IPS DF 19.7 (cell line): ENCODE measurements at places on chromosomes 2 and 18.

DNA sequence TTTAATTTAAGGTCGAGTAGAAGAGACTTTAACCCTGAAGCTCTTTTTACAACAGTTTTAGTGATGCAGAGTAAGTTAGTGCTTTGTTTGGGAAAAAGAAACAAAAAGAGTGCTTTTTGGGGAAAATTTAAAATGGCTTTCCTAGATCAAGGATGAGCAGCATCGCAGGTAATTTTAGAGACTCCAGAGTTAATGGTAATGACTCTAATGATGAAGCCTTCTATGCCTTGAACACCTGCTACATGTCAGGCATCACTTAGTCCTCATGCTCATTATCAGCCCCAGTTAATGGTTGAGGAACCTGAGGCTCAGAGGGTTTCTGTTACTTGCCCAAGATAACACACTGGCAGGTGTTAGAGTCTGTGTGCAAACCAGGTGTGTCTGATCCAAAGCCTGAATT lies 167.8 kb downstream of the ACOXL start:
- no peak for DNase-seq

- no peak for DNase-seq
Measured at GRCh38 chr18:75053028-75053629, 155.8 kb downstream of the PTGR3 start.

DNA sequence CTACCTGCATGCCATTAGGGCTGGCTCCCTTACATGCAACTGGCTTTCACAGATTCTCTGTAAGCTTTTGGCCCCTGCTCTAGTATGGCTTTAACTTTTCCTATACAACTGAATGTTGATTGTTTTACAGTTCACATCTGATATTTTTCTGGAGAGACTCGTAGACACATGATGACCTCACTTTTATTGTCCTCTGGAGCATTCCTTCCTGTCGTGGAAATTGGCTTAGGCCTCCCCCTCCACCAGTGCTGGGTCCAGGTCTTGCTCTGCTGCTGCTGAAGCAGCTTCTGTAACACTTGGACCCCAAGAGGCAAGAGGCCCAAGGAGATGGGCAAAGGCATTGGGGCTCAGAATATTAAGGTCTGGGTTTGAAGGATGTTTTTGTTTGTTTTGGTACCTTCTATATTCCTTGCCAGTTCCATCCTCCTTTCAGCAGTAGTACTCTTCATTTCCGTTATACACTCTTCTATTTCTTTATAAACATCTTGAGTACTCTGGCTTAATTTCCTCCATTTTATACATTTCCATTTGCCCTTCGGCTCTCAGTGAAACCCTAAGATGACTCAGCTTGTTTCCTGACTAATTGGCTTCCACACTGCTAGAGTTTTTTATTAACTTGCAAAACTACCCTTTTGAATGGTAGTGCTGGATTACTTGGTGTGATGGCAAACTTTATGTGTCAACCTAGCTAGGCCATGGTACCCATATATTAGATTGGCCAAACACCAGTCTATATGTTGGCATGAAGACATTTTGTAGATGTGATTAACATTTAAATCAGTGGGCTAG lies 219.8 kb downstream of the CDCA7 start:
- no peak for DNase-seq

- no peak for DNase-seq
Measured at GRCh38 chr18:60446821-60447220, 74.2 kb upstream of the MC4R start.

- no peak for DNase-seq
Measured at GRCh38 chr18:73688851-73689711, 458.6 kb downstream of the FBXO15 start.

DNA sequence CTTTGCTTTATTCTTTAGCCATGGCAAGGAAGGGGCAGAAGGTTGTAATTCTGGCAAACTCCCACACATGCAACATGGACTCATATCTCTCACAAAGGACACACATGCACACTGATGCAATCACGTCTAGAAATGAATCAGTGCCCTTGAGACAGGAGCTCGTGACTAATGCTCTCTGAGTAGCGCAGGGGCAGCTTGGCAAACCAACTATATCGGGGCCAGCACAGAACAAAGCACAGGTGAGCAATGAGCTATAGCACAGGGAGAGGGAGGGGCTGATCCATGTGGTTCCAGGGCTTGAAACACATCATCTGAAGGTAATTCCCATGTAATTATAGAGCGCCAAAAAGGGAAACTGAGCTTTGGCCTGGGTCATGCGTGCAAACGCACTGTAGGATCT lies 165.2 kb upstream of the KLF7 start:
- DNase-seq: no peak

DNA sequence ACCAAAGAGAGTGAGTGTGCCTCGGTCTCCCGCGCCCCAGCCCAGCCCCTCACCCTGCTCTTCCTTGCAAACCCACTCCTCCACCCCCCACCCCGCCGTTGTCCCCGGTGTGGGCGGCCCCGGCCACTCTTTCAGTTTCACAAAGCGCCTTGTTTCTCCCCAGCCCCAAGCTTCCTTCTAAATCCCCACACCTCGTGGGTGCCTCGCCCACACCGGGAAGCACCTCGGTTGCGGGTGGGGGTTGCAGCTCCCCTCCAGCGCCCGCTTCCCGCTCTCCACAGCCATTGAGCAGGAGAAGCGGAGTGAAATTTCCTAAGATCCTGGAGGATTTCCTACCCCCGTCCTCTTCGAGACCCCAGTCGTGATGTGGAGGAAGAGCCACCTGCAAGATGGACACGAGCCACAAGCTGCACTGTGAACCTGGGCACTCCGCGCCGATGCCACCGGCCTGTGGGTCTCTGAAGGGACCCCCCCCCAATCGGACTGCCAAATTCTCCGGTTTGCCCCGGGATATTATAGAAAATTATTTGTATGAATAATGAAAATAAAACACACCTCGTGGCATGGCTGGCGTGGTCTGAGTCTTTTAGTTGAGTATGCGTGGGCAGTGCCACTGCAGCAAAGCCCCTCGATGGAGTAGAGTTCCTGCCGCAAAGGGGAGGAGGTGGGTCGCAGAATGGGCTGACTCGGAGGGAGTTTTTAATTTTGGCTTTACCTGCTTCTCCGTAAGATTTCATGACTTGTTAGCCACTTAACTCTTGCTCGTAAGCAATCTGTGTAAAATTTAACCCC lies 848 bp downstream of the TMSB10 start:
- no peak for DNase-seq

DNA sequence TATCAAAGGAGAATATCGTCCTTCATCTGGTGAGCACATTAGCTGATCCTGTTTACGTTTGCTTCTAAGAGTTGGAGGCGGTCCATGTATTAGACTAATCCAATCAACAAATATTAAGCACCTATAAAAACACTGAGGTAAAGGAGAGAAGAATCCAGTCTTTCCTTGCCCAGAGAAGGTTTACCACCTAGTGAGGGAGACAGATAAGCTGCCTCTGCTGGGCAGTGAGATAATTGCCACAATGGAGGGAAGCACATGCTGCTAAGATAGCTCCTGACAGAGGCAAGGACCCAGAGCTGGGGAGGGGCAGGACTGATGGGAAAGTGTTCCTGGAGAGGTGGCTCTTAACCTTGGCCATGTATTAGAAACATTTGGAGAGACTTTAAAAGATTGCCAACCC lies 36.7 kb upstream of the ST8SIA5 start:
- no peak for DNase-seq

- no peak for DNase-seq
Measured at GRCh38 chr2:201233192-201233811, 27.0 kb upstream of the CASP8 start.

DNA sequence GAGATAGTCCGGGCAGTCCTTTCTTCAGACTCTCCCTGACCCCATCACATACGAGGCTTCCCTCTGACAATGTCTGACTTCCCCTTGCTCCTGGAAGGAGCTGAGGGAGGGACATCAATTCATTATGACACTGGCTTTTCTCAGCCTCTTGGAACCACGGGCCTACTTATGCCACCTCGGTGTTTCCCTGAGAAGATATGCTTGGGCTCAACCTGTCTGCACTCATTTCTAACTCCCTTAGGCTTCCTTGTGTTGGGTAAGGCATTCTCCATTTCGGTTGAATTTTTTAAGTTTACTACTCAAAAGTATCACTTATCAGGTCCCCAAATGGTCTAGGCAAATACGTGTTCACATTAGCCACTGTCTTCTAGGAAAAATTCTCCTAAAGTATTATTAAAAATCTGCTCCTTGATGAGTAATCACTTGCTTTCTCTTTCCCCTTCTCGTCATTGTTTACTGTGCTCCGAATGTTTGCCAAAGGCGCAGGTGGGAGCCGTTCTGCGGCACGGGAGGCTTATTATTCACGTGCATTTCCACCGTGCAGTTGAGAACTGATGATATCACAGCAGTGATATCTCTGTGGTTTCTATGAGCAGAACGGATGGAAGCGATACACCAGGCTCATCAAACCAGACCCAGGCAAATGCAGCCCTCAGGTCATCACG lies 33.1 kb downstream of the ARL4C start:
- DNase-seq: no peak

GRCh38 chr2:126507425-126507911 lies 148.5 kb upstream of the GYPC start:
- no peak for DNase-seq

GRCh38 chr18:36196238-36196995 lies 9.1 kb downstream of the MOCOS start:
- DNase-seq: no peak

DNA sequence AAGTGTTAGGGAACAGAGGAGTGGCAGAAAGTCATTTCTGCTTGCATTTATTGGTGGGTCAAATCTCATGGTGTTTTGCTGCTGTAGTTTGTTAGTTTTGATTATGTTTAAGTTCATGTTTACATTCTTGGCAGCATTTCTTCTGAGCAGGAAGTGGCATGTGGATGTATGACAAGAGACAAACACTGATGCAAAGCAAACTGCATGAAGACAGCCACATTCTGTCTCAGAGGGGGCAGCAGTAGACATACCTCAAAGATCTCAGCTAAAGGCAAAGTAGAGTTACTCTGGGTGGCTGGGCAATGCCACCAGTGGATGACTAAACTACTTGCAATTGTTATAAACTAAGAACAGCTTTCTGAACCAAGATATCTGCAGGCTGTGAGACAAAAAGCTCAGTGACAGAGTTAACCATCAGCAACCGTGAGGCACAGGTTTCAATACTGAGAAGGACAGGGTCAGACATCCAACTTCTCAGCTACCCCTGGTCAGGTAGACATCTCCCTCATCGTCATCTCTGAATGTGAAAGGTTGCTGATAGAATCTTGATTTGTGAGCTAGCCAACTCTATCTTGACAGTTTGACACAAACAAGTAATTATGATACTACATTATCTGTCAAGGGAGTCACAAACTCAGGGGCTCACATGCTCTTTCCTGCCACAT lies 16.4 kb downstream of the GALNT3 start:
- no peak for DNase-seq

DNA sequence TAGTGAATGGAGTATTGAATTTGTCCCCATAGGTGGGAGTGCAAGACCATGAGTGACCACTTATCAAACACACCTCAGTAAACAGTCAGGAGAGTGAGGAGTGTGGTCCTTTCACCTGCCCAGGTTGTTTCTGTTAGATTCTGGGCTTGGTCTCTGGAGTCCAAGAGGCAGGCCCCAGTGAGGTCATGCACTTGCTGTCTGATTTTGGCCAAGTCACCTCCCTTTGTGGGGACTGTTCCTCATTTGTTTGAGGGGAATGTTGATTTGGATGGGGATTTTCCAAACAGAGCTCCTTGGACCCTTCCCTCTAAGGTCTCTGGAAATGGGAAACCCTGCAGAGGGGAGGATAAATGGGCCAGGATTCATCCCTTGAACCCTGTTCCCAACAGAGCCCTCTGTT lies 7.3 kb downstream of the IL1RN start:
- no peak for DNase-seq

GRCh38 chr18:23102493-23103261 lies 32.6 kb upstream of the CABLES1 start:
- DNase-seq: no peak

GRCh38 chr2:178807227-178808008 lies at the start of gene TTN:
Gene TTN (minus strand): TSS chr2:178807423. CDS start chr2:178804642, 2,781 bp downstream.
- DNase-seq: no peak

GRCh38 chr2:12099374-12099773 lies 352.9 kb downstream of the LPIN1 start:
- DNase-seq: no peak

DNA sequence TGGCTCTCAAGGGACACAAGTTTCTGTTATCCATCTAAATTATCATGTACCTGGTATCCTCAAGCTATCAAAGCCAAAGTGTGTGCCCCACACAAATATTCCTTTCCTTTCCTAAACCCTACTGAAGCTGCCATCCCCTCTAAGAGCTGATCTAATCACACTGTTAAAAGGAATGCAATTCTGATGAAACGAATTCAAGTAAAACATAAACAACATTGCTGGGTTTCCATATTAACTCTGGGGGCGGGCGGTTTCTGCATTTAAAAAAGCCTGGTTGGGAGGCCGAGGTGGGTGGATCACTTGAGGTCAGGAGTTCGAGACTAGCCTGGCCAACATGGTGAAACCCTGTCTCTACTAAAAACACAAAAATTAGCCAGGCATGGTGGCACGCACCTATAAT lies 41.9 kb upstream of the PCBP1 start:
- no peak for DNase-seq

GRCh38 chr2:71277536-71278103 lies 50.7 kb upstream of the PAIP2B start:
- no peak for DNase-seq

GRCh38 chr2:3485166-3485565 lies 34.2 kb downstream of the ADI1 start:
- DNase-seq: no peak

GRCh38 chr18:41845563-41845962 lies 109.5 kb upstream of the PIK3C3 start:
- no peak for DNase-seq

DNA sequence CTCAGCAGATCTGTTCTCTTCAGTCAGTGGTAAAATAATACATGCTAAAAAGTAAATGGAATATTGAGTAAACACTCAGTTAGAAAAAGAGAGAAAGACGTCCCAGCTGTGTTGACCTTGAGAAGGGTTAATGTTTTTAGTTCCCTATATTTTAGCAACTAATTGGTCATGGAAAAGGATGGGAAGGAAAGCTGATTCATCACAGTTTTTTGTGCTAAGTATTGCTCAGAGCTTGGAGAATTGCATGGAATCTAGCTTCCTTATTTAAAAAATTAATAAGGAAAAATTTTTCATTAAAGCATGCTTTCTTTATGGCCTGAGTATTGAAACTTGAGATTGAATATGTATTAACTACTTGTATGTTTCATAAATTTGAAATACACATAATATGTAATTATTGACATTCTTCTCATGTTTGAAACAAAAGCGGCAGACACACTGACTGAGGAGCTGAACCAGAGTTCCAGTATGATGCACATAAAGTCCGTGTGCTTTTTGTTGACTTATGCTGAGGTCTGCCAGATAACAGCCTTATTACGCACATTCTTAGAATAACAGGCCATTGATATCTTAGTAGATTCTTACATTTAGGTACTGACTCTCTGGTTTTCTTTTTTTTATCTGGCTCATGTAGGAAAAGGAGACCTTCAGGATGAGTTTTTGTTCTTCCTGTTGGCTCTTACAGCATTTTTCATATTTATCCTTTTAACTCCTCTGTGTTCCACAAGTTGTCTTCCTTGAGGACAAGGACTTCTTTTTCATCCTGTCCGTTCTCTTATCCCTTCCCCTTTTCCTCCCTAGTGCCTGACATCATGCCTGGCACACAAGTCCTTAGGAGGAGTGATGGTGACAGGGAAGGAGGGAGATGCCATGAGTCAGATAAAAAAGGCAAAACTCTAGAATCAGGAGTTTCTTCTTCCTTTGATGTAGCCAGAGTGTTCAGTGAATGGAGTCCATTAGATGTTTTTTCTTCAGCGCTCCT lies 194.1 kb downstream of the PTPRM start:
- DNase-seq: no peak

GRCh38 chr18:13543144-13543543 lies 183.2 kb downstream of the FAM210A start:
- no peak for DNase-seq

GRCh38 chr2:168584911-168585310 lies 128.8 kb downstream of the CERS6 start:
- DNase-seq: no peak
